GM13976 (cell line): ENCODE measurements at places on chromosomes 5 and 9.

- peak; percentile 21 for DNase-seq
Observed at GRCh38 chr9:21317956-21318923, 13.1 kb upstream of the IFNA5 start.

DNA sequence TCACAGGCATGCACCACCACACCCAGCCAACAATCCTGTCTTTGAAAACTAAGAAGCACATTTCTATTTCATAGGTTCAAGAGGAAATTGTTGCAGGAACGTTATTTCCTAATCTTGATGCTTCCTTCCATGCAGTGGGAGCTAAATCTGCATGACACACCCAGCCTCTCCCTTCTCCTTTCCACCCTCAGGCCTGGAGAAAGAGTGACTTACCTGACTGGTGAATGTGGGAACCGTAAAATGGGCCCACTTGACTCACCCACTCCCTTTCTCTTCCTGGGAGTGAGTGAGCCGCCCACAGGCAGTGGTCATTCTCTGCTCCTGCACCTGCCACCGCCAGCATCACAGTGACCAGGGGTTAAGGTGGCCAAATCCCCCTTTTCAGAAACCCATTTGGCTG lies 78.2 kb downstream of the C9orf50 start:
- DNase-seq = no peak

- DNase-seq = no peak
Observed at GRCh38 chr9:91582181-91582580, 158.5 kb upstream of the NFIL3 start.

GRCh38 chr9:114348261-114348905 lies 18.7 kb downstream of the ORM2 start:
- DNase-seq = no peak

DNA sequence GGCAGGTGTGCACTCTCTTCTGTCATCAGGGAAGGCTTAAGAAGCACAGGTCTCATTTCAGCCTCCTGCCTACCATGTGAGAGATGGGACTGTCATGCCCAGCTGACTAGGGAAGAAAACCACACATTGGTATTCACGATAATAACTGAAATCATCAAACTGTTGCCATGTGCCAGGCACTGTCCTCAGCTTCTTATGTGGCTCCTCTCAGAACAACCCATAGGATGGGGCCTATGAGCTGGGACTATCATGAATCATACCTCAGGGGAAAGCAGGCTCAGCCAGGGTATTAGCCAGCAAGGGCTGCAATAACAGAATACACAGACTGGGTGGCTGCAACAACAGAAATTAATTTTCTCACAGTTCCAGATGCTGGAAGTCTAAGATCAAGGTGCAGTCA lies 3.3 kb downstream of the AFAP1L1 start:
- no peak for DNase-seq

- peak; percentile 42 for DNase-seq
Observed at GRCh38 chr5:125411071-125411743, 664.8 kb upstream of the ZNF608 start.

DNA sequence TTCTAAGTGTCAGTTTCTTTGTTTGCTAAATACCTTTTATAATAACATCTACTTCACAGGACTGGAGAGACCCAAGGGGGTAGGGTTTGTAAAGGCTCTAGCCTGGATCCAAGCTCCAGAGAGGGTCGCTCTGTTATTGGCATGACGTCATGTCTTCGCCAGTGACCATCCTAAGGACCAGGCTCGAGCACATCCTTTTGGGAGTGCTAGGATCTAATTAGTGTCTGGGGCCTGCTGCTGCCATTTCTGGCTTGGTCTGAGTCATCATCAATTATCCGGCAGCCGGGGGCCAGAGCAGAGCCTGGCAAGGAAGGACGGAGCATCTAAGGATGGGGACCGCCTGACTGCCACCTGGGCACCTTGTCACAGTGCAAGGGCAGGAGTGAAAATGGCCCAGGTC lies 153.0 kb downstream of the NSG2 start:
- DNase-seq = no peak

DNA sequence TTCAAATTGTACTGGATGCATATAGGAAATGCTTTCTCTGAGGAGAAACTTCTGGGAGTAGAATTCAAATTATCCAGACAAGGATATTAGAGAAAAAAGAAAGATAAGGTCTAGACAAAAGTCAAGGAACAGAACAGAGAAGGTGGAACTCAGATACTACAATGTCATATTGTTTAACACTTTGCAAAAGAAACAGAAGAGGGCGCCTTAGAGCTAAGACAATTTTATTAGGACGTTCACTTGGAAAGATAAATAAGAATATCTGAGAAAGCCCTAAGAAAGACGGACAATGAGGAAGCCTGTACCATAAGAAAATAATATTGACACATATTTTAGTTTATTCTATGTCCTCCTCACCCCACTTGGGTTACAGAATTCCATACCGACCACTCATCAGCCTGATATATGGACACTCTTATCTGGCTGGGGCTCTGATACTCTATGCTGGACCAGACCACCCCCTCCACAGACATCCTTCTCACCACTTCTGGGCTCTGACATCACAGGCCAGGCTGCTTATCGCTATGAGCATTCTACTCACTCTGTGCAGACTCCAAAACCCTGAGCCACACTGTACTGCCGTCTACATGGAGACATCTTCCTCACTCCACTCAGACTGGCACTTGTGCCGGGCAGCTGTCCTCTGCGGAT lies 9.1 kb upstream of the AK3 start:
- DNase-seq = peak; percentile 36

DNA sequence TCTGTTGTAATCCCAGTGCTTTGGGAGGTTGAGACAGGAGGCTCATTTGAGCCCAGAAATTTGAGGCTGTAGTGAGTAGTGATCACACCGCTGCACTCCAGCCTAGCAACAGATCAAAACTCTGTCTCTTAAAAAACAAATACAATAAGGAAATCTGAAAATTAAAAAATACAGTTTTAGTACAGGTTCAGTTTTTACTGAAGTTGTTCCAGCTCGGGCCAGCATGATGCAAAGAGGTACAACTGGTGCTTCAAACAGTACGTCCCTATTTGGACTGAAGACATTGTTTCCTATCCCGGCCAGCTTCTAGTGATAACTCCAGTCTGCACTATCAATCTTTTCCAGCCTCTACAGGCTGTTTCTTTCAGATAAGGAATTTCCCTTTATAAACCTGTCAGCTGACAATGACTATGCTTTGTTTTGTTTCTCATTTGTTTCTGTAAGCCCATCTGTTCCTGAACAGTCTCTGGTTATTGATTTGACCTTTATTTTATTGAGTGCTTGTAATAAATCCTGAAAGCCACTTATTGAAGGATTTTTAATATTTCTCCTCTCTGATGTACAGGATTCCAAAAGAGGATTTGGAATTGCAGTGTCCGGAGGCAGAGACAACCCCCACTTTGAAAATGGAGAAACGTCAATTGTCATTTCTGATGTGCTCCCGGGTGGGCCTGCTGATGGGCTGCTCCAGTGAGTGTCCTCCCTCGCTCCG lies 41.9 kb downstream of the TJP2 start:
- DNase-seq = no peak

GRCh38 chr5:179801304-179802206 lies 5.1 kb downstream of the MGAT4B start:
- peak; percentile 85 for DNase-seq

DNA sequence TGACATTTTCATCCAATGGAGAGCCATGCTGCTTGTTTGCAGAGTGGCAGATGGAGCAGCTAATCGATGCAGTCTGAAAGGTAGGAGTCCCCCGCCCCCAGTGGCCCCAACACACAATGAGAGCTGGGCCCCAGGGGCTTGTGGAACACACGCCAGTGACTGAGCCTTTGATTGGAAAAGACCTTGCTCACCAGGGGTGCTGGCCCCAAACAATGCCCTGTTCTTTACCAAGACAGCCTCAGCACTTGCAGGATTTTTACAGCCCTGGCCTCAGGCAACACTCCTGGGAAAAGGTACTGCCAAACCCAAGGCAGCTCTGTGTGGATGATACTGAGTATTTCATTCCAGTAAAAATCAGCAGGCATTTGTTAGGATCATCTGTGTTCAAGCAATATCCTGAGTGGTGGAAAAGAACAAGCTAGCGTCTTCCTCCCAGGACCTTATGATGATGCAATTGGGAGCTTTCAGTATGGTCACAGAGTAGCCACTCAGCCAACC lies 276.8 kb upstream of the CLINT1 start:
- DNase-seq = no peak

GRCh38 chr9:38422555-38423260 lies 1.5 kb downstream of the IGFBPL1 start:
- DNase-seq = no peak

- DNase-seq = no peak
Observed at GRCh38 chr5:170105642-170106611, at the start of gene FOXI1. TSS of gene FOXI1 (plus strand) at chr5:170105897. CDS start at chr5:170105958, 61 bp downstream.

DNA sequence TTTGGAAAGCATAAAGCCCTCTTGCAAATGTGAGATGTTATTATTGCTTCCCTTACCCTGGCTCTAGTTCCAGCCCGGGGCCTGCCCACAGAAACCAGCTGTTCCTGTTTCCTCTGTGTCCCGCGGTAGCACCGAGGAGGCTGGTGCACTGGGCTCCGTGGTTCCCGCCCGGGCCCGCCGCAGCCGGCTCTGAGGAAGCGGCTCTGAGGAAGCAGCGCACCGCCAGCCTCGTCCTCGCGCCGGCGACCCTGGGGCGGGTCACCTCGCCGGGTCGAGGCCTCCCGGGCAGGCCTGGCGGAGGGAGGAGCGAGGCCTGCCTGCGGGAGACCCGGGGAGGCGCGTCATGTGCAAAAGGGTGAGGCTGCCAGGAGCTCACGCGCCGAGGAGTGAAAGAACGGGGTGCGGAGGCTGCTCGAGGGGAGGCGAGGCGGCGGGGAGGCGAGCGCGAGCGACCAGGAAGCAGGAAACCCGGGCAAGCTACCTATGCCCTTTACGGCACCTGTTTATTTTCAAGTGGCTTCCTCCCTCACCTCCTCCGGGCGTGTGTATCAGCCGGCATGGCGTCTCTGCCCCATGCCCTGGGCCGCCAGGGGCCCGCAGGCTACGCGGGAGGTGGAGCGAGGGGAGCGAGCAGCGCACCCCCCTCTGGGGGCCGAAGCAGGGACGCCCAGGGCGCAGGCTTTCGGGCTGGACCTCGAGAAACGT lies 61.3 kb upstream of the MEGF10 start:
- DNase-seq = peak; percentile 78

GRCh38 chr9:121607434-121608167 lies 43.8 kb upstream of the DAB2IP start:
- DNase-seq = no peak

GRCh38 chr9:121249563-121249962 lies 18.4 kb upstream of the GSN start:
- DNase-seq = peak; percentile 41

- DNase-seq = no peak
Observed at GRCh38 chr5:137155261-137156000, 343.7 kb downstream of the SPOCK1 start.
